ENCODE measurements at places on chromosomes 3 and 15.

- DNase-seq, result no peak
Measured at GRCh38 chr15:101563176-101563796, 73.8 kb upstream of the PCSK6 start.

DNA sequence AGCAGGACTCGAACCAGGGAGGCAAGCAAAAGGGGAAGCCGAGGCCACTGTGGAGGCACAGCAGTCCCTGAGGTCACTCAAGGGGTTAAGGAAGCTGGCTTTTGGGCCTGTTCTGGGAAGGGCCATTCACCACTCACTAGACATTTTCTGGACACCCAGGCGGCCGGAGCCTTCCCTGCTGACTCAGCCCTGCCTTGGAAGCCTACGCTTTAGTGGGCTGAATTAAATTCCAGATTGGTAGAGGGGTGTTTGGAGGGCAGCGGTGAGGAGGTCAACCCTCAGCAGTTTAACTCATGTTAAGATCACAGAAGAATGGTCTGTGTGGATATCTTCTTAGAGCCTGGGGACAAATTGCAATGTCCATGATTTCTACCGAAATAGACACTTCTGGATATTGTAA is 152.8 kb downstream of the GABRG3 start:
- DNase-seq, result no peak

DNA sequence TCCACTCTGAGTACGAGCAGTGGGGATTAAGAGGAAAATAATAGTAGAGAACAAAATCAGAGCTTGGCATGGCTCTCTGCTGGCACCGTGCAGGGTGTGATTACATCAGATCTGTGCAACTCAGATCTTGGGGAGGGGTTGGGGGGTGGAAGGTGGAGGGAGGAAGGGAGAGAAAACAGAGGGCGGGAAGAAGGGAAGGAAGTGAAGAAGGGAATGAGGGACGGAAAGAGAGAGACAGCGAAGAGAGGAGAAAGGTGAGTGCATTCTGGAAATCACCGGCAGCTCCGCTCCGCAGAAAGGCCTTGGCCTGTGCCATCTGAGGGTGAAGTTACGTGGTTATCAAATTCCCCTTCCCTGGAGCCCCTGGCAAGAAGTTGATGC is 31.0 kb upstream of the ADAMTS17 start:
- DNase-seq, result no peak

- DNase-seq, result peak; percentile 90
Measured at GRCh38 chr3:170301405-170301804, 56.1 kb upstream of the SKIL start.

DNA sequence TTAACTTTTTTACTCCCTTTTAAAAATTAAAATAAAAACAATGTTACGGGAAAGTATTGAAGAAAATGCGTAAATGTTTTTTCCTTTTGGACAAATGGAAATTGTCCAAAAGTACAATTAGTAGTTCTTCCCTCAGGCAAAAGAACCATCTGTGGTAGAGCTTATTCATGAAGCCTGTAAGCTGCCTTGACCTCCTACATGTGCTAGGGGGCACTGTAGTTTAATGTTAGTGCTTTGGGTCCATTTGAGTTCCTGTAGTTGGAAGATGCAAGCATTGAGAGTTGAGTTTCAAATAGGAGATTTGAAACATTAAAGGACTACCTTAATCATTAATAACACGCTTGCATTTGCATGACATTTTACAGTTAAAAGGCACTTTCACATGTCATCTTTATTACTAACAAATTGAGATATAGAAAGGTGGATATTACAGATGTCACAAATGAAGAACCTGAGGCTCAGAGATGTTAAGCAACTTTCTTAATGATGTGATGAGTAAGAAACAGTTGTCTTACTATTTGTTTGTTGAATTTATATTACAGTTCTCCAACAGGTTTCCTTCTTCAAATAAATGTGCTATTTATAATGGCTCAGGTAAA is 1.8 kb upstream of the ZNF385D start:
- DNase-seq, result peak; percentile 75

DNA sequence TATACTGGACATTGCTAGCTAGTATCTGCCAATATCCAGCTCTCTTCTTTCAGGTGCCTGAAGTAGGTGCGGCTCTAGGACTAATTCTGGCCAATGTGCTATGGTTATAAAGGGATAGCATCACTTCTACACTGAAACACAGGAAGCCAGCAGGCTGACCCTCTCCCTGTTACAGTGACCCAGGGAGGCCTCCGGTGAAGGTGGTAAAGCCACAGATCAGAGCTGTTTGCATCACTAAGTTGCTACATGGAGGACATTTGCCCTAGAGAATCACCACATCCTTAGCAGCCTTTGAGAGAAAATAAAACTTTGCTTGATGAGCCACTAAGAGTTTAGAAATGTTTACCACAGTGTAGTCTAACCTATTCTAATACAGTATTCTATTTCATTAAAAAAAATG is 161.4 kb downstream of the CHST2 start:
- no peak for DNase-seq
